Activated T-helper 1 cell treated with anti-CD3 and anti-CD28 coated beads, Interleukin-2, amount 50 U/mL, for 16 hours (primary cell): ENCODE measurements at places on chromosomes 2 and 18.

- DNase-seq: no peak
These were observed 34.2 kb downstream of the ATP6V1C2 start for GRCh38 chr2:10755621-10756020.

DNA sequence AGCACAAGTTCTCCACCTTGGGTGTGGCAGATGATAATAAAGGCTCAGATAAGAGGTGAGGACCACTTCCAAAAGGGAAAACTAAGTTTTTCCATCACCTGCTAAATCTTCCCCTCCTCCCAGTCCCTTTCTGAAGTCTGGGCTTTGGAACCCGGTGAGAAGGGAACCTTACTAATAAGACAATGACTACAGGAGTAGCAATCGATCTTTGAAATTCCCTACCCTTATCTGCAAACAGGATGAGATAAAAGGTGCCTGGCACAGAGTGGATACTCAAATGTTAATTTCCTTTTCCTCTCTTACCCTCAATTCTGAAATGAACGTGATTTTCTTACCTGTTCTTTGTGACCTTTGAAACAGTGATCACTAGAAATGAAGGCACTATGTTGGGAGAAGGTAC lies 69.7 kb upstream of the NARS1 start:
- DNase-seq: no peak

- DNase-seq: no peak
These were observed 18.6 kb upstream of the CTLA4 start for GRCh38 chr2:203849010-203849409.

- DNase-seq: no peak
These were observed 21.5 kb downstream of the GCA start for GRCh38 chr2:162365392-162365791.

DNA sequence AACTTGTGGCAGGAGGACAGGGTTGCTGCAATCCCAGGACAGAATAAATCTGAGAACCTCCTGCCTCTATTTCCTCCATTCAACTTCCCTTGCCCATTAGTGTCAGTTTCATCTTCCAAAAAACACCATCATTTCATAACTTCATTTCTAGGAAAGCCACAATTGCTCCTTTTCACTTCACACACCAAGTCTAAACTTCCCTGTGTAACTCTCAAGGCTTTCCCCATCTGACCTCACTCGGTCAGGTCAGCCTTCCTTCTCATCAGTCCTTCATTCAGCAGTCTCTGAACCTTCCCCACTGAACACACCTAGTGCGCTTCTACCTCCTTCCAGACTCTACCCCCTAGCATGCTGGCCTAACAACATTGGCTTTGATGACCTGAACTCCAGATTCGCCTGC lies 35.8 kb downstream of the TCF7L1 start:
- no peak for DNase-seq

DNA sequence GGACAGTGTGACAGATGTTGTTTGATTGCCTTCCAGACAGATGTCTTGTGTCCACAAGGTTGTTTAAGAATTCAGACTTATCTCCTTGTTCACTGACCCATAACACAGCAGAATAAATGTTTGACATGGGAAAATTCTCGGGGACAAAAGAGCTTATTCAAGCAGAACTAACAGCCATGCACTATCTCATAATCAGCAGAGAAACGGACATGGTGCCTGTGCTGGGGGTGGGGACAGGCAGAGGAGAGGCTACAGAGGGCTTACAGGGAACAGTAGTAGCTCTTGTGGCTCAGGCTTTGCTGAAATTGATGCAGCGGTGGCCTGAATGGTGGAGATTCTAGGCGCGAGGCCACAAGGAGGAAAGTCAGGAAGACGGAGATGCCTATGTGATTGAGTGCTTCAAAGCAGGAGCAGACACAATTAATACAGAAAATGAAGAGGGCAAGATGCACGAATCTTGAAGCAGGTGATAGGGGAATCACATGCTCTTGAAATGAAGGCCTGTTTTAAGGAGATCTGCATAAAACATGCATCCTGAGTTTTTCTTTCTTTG lies 62.0 kb upstream of the CAB39 start:
- no peak for DNase-seq

GRCh38 chr2:230949966-230950873 lies 25.2 kb upstream of the GPR55 start:
- DNase-seq: no peak

DNA sequence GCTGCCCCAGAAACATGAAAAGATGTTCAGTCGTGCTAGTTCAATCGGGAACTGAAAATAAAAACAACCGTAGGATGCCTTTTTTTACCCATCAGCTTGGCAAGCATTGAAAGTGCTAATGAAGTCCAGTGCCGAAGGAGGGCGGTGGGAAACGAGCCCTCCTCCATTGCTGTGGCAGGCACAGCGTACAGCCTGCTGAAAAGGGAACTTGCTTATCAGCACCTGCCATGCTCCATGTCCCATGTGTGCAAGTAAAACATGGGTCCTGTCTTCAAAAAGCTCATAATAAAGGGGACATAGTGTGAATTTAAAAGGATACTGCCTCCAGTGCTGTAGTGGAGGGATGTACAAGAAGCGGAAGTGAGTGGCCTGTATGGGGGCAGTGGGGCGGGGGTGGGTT lies 82.4 kb downstream of the ARMC9 start:
- DNase-seq: no peak

DNA sequence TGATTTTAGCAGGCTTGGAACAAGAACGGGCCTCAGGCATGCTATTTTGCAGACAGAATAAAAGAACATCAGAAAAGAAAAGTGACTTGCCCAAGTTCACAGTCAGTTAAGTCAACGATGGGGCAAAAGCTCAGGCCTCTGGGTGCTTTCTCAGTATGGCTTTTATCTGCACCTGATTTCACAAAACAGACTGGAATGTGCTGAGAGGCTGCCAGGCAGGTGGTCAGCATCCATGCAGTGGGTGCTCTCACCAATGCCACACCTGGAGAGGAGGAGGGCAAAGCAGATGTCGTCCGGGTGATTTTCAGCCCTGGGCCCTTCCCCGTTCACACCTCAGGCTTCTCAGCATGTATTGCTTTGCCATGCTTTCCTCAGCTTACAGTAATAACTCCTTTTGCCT lies 854.6 kb downstream of the RNF144A start:
- no peak for DNase-seq

GRCh38 chr2:41906338-41906725 lies 141.5 kb upstream of the PKDCC start:
- DNase-seq: no peak

- no peak for DNase-seq
These were observed 140.3 kb upstream of the FOSL2 start for GRCh38 chr2:28252311-28252710.

- DNase-seq: no peak
These were observed 89.9 kb downstream of the LYPD6 start for GRCh38 chr2:149420053-149420963.

GRCh38 chr2:98623657-98624056 lies 15.3 kb downstream of the UNC50 start:
- no peak for DNase-seq

GRCh38 chr2:144946263-144946662 lies 426.3 kb upstream of the ZEB2 start:
- no peak for DNase-seq

GRCh38 chr2:42106257-42106816 lies 58.5 kb downstream of the PKDCC start:
- DNase-seq: no peak

DNA sequence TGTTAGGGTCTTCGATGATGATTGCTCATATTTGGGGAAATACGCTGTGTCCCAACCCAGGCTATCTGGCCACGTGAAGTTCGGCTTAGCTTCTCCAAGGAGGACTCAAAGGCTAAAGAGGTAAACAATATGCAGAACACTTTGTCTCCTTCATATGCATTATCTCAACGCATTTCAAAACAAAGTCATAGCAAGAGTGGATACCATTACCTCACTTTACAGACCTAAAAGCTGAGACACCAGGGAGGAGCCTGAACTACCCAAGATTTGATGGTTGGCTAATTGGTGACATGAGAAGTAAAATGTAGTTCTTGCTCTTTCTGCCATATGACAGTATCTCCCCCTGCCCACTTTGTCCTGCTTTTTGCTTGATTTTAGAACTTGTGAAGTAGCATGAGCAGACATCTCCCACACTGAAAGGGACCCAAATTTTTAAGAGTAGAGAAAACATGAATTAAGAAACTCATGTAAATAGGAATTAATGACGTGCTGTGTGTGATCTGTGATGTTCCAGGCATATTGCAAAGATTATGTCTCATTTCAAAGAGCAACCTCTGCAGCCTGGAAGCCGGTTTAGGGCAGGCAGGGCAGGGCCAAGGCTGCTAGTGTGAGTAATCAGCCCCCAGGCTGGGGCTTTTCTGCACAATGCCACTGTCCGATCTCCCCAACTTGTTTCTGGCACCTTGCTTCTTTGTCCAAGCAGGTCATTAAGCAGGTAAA lies 144.5 kb downstream of the BCL11A start:
- no peak for DNase-seq

- DNase-seq: no peak
These were observed 102.3 kb downstream of the LIPG start for GRCh38 chr18:49663899-49664890.

GRCh38 chr18:59005262-59005661 lies 134.4 kb upstream of the SEC11C start:
- no peak for DNase-seq

DNA sequence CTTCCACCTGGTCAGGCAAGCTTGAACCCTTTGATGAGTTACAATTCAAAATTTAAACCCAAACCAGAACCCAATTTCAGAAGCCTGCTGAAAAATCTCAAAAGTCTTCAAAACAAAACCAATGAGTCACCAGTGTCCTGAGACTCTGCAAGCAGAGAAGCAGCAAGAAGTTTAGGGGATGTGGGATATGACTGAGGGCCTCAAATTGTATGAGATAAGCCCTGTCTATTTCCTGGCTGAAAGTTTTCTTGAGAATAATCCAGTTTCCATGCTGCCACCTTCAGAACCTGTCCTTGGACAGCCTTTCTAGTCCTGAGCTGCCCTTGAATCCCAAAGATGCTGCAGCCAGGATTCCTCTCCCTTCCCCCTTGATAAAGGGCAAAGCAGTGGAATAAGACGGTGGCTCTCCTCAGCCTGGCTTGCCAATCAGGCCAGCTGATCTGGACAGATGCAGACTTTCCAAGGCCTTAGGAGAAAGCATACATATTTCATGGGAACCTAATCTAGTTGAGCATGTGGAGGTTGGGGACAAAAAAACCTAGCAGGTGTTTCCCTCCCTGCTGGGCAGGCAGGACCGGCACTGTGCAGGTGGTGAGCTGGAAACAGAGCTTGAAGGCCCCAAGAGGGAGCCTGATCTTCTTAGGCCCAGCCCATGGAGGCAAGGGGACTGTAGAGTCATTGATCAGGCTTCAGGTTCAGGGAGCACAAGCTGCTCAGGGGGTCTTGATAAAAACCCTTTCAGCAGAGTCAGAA lies 278.0 kb upstream of the MGAT5 start:
- no peak for DNase-seq

GRCh38 chr2:43025709-43026295 lies 200.6 kb downstream of the ZFP36L2 start:
- no peak for DNase-seq

- no peak for DNase-seq
These were observed 390.0 kb downstream of the MEIS1 start for GRCh38 chr2:66824926-66825325.

GRCh38 chr2:56040834-56041233 lies 117.3 kb upstream of the EFEMP1 start:
- no peak for DNase-seq

GRCh38 chr2:241289053-241289452 lies 26.4 kb downstream of the HDLBP start:
- DNase-seq: no peak

- no peak for DNase-seq
These were observed 88.8 kb downstream of the CD8B2 start for GRCh38 chr2:106575955-106576354.

GRCh38 chr2:236603361-236604015 lies 33.9 kb downstream of the ACKR3 start:
- DNase-seq: no peak

GRCh38 chr18:79491081-79491551 lies 95.4 kb downstream of the NFATC1 start:
- no peak for DNase-seq

DNA sequence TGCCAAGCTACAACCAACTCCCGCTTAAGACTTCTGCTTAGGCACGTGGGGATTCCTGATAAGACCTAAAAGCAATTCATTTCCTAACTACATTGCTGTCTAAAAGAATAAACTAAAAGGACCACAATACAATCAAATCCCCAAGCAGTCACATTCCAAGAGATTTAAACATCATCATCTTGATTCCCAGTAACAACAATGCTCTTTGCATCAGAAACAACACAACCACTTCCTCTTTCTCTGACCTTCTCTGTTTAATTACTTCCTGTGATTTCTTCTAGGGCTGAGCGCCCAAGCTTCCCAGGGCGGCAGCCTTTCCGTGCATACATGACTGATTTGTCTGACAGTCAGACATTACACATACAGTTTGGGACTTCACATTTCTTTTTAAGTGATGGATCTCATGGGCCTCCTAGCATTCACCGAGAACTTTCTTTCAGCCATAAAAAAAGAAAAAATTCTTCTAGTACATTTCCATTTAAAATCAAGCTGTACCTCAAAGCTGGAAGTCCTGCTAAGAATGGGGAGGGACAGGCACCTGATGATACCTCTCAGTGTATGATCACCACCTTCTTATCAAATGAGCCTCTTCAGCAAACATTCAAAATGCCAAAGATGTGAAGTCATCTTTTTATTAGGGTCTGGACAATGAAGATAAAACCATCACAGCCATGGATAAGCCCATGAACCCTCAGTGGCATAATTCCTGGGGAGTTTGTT lies 11.5 kb downstream of the SPRED2 start:
- DNase-seq: no peak

GRCh38 chr2:241081643-241082340 lies 20.3 kb downstream of the MTERF4 start:
- no peak for DNase-seq

GRCh38 chr2:120334068-120334467 lies 11.9 kb upstream of the INHBB start:
- no peak for DNase-seq

GRCh38 chr2:152718909-152719645 lies 657 bp downstream of the ARL6IP6 start:
- no peak for DNase-seq

DNA sequence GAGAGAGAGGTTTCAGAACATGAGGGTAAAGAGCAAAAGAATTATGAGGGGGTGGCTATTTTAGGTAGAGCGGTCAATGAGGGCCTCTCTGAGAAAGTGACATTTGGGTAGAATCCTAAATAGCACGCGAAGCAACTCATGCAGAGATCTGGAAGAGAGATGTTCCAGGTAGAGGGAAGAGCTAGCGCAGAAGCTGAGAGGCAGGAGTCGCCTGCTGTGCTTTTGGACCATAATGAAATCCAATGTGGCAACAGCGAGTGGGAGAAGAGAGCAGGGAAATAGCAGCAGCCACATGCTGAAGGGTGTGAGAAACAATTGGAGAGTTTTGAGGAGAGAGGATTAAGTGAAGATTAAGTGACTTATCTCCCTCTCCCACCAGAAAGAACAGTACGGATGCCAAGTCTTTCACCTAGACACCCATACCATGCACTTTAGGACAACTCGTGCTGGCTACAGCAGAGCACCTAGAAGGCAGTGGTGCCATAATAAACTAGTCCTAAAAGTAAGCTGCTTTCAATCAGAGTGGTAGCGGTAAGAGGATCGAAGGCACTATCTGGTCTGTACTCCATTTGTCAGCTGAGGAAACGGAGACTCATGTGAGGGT lies 129.7 kb downstream of the LRP2 start:
- DNase-seq: no peak

- DNase-seq: no peak
These were observed 12.0 kb upstream of the DARS1 start for GRCh38 chr2:135997380-135997779.
